ENCODE measurements at places on chromosomes 13 and 19.
A peak's percentile ranks its signal among the peaks of the same experiment; 100 is the strongest.

GRCh38 chr19:5340637-5341447 is at the start of gene PTPRS:
Gene PTPRS (minus strand): TSS chr19:5340812. CDS start chr19:5286140, 54,672 bp downstream.
- H3K27ac ChIP-seq = no peak within 1 kb of the TSS
- peaks cover 7% of the 10 kb centered on the region for H3K27me3 ChIP-seq
- H3K36me3 ChIP-seq = no peaks in the 10 kb centered on the region
- peaks cover 6% of the 10 kb centered on the region for H3K4me1 ChIP-seq
- H3K4me3 ChIP-seq = no peak within 1 kb of the TSS
- DNase-seq = peak; percentile 73

GRCh38 chr19:7318176-7318575 is 24.0 kb upstream of the INSR start:
- H3K27ac ChIP-seq = no peak overlapping the region
- H3K27me3 ChIP-seq = no peaks in the 10 kb centered on the region
- H3K36me3 ChIP-seq = no peaks in the 10 kb centered on the region
- peaks cover 8% of the 10 kb centered on the region for H3K4me1 ChIP-seq

DNA sequence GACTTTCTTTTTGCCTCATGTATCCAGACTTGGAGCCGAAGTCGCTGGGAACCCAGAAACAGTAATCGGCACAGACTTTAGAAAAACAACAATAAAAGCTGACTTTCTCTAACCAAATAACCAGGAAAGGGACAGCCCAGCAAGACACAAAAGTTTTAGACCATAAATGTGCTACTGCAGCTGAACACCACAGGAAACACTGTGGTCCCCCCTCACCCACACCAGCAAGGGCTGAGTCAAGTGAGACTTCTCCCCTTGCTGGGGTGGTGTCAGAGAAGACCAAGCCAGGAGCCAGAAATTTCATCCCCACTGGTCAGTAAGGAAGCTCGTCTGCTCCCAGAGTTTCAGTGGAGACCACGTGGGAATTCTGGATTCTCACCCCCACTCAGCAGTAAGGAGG is 70.6 kb downstream of the ESD start:
- H3K27ac ChIP-seq = no peak overlapping the region
- DNase-seq = no peak
- no peaks in the 10 kb centered on the region for H3K4me1 ChIP-seq

GRCh38 chr13:83547043-83547442 is 335.2 kb downstream of the SLITRK1 start:
- no peaks in the 10 kb centered on the region for H3K36me3 ChIP-seq
- H3K27ac ChIP-seq = no peak overlapping the region
- no peaks in the 10 kb centered on the region for H3K4me1 ChIP-seq
- no peak for DNase-seq
- H3K4me3 ChIP-seq = no peak overlapping the region

DNA sequence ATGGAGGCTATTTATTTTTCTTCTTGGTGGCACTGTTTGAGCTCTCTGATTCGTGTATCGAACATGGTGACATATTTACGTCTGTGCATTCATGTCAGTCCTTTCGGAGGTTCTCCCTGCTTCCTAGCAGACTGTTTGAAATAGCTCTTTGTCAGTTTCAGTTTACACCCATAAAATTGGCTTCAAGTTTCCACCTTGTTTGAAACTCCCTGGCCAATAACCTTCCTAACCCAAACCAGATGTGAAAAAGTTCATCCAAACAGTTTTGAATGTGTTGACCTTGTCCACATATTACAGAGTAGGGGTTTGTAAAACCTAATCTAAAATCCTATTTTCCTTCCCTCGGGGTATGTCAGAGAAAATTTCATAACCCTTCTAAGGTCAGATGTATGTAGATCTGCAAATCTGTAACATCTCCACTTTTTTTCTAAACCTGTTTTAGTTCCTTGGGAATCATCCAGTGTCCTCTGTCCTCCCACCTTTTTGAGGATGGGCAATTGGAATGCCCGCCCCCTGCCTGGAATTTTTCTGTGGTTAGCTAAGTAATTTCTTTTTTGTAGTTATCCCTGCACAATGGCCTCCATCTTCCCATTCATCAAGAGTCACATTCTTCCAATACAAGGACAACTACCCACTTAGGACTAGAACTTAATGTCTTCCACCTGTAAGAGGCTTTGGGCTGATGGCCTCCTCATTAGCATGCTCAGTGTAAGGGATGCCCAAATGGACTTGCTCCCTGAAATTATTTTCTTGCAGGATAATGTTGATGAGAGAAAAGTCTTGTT is 499.8 kb downstream of the GPC6 start:
- no peak for DNase-seq
- H3K27me3 ChIP-seq = no peaks in the 10 kb centered on the region
- no peaks in the 10 kb centered on the region for H3K36me3 ChIP-seq
- H3K4me1 ChIP-seq = no peaks in the 10 kb centered on the region
- no peak overlapping the region for H3K4me3 ChIP-seq

GRCh38 chr13:110978390-110978789 is 63.5 kb upstream of the ANKRD10 start:
- DNase-seq = no peak
- no peak overlapping the region for H3K27ac ChIP-seq
- H3K4me1 ChIP-seq = no peaks in the 10 kb centered on the region
- H3K4me3 ChIP-seq = no peak overlapping the region

DNA sequence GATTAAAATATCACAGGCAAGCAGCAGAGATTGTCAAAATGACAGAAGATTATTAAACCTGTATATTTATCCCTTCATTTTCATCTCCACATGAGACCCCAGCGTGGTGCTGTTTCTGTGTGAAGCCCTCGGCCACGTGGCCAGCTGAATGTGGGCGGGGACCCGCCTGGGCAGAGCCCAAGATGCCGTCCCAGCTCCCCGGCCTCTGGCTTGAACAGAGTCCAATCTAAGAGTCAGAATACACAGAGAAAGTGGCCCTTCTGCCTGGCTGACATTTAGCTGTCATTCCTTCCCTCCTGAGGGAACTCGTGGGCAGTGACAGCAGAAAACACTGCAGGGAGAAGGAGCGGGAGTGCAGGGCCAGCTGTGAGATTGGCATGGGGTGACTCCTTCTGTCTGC is 34.9 kb upstream of the UQCRFS1 start:
- H3K27me3 ChIP-seq = no peaks in the 10 kb centered on the region
- H3K27ac ChIP-seq = no peak overlapping the region
- H3K4me3 ChIP-seq = no peak overlapping the region
- H3K36me3 ChIP-seq = no peaks in the 10 kb centered on the region

Data from adrenal gland (tissue), 19 donors.